ENCODE measurements at places on chromosomes 1 and 21.

DNA sequence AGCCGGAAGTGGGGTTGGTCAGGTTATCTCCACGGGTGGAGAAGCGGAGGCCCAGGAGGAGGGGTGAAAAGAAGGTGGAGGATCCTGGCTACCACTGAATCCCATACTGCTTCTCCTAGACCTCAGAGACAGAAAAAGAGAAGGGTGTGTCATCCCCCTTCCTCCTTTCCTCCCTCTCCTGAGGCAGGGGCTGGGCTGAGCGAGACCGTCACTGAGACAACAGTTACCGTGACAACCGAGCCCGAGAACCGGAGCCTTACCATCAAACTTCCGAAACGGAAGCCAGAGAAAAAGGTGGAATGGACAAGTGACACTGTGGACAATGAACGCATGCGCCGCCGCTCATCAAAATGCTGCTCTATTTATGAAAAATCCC, 42.1 kb upstream of the NBPF3 start:
- DNase-seq, result no peak

DNA sequence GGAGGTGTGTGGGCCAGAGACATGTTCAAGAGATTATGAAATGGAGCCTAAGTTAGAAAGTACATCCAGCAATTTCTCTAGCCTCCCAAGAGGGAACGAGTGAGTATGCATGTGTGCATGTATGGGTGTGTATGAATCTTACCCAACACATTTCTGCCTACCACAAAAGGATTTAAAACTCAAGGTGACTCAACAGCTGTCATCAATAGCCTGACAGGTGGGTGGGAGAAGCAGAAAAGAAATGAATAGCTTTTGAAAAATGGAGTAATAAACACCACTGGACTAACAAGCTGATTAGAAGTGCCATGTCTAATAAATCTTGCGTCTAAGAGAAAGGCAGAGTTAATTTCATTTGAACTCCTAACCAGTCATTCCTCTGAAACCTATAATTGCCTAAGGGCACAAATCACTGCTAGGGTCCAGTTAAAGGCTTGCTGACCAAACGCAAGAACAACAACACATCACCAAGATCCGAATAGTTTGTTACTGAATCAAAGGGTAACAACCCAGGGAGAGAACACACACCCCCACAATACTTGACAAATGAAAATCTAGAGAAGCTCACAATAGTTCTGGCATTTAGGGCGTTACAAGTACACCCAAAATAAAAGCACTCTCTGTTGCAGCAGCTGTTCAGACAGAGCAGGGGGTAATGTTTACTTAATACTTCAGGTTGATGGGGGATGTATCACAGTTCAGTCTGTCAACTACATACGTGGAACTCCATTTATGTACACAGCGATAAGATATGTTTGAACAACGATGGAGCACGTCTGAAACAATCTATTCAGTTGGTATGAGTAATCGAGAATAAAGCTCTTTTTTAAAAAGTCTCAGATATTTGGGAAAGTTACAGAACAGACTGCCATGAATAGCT, 1.4 kb downstream of the KIAA0319L start:
- no peak for DNase-seq

DNA sequence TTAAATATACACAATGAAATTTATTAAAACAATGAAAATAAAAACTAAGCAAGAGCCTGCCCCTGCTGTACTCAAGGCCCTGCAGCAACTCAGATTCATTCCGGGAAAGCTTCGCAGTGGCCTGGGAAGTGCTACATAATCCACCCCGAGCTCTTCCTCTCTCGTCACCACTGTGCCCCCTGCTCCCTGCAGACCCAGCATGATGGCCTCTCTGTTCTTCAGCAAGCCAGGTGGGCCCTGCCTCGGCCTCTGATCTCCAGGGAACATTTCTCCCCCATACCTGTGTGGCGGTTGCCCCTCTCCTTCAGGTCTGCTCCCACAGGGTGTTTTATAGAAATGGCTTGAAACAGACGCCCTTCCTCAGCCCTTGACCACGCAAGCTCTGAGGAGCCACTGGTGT, 10.6 kb downstream of the RNF187 start:
- no peak for DNase-seq

DNA sequence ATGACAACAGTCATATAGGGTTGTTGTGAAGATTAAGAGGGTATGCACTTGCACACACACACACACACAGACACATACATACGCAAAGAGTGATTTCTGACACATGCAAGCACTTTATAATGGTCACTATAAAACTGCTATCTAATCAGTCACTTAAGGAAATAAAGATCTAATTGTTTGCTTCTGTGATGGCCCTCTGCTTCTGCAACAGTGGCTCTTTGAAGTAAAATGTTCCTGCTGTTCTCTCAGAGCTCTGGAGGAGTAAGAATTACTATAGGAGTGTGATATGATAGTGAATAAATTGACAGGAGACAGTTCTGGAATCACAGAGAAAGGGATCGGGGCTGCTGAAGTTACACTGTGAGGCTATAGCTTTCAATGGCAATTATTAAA, 494.5 kb upstream of the B3GALT2 start:
- DNase-seq, result no peak

GRCh38 chr1:15621975-15622374, 4.7 kb downstream of the DDI2 start:
- DNase-seq, result no peak

- no peak for DNase-seq
Observed at GRCh38 chr1:31771891-31772668, 7.9 kb upstream of the ADGRB2 start.

GRCh38 chr21:44420416-44421205, 34.7 kb upstream of the LRRC3 start:
- no peak for DNase-seq

DNA sequence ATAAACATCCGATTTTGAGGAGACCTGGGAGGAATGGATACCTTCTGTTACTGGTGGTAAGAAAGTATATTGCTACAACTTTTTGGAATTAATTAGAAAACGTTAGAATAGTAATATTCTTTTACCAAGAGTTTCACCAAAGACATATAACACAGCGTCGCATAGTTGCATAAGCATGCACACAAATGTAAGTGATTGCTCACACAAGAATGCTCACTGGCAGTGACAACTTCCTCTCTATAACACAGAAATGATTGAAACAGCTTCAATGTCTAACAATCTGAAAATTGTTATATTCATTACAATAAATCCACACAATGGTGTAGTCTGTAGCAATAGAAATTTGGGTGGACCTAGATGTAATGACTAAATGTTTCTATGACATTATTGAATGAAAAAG, 998.6 kb downstream of the TTLL7 start:
- no peak for DNase-seq

Measured in fibroblast of skin of left quadriceps (primary cell).